NCI-H2081 treated with DMSO at 0.1 percent for 48 hours (cell line): ENCODE measurements at places on chromosomes 12 and 14.

DNA sequence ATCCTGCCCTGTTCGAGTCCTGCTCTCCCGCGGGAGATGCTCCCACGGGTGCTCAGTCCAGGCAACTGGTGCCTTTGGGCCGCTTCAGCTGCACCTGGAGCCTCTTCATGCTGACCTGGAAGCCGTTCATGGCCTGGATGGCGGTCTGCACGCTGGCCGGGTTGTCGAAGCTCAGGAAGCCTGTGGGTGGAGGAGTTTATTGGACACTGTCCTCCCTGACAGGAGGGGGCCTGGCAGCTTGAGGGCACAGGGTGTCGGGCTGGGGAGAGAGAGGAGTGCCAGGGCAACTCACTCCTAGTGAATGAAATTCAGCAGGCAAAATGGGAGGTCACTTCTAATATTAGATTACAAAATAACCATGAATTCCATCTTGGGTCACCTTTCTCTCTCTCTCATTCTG lies 9.3 kb upstream of the NFYB start:
- no peak for DNase-seq

DNA sequence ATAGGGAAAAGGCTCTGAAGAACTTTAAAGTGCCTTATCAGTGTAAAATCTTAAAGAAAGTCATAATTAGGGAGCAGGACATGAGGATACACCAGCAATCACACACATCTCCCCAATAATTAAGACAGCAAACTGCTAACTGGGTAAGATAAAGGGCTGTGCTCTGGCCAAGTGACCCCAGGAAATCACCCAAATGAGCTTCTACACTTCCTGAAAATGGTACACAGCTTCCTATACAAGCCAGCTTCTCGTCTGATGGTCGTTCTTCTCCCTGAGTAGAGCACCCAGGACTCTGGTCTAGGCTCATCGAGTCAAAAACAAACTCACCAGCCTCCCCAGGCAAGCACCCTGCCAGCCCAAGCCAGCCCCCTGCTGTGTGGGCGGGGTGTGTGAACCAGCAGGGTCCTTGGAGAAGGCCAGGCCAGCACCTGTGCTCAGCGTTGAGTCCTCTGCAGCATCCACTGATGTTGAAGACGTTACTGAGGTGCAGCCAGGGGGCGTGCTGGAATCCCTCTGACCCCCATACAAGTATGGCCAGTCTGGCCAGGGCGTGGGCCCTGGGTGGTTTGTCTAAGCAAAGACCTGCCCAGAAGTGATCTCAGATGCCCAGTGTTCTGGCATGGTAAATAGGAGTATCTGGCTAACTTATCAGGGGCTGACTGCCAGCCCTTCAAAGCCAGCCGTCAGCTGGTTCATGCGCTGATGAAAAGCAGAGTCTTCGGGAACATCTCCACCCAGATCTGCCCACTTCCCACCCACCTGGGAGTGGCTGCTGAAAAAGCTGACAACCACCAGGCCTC lies 41.4 kb downstream of the ACTN1 start:
- DNase-seq: no peak

GRCh38 chr12:31589904-31590641 lies 863 bp downstream of the DENND5B start:
- DNase-seq: no peak

DNA sequence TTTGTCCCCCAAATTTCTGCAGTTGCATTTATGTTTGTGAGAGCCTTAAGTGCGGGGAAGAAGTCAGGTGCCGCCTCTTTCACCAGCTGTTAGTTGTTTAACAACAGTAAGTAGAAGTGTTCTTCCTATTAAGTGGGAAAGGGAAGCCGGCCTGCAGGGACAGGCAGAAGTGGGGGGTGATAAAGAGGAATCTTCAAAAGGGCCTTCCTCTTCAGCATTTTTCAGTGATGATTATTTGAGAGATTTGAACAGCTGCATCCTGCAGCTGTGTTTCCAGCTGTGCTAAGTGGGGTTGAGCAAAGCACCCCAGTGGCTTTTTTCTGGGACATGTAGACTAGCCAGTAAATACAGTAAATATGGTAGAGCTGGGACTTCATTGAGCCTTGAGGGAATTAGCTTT lies 32.1 kb upstream of the SLC38A1 start:
- no peak for DNase-seq

- no peak for DNase-seq
Observed at GRCh38 chr12:8837291-8837690, 14.9 kb downstream of the A2ML1 start.
